Daoy (cell line): ENCODE measurements at places on chromosomes 2 and 18. TPM values are rescaled to one million over a fixed set of nuclear protein-coding genes. Genes with fewer than 3 reads are reported as not detected.

Gene PROM2
- total RNA-seq: 0.17 TPM in 1 of 2 replicates, not detected in the other

DNA sequence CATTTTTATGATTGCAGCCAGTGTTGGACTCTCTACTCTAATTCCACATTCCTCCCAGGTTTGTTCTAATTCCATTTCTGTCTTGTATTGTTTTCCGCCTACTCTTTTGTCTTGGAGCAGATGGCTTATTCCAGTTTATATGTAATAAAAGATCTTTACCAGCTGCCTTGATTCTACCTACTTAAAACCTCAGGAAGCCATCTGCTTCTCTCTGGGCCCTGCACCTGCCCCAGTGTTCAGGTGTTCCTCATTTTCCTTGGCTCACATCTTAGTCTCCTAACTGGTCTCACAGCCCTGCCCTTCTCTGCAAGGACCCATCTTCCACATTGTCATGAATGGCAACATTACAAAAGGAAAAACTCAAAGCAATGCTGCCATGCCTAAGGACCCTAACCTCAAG lies 21.0 kb upstream of the IL37 start:
- DNase-seq: no peak

GRCh38 chr18:29104671-29105070 lies 927.7 kb upstream of the CDH2 start:
- DNase-seq: no peak

DNA sequence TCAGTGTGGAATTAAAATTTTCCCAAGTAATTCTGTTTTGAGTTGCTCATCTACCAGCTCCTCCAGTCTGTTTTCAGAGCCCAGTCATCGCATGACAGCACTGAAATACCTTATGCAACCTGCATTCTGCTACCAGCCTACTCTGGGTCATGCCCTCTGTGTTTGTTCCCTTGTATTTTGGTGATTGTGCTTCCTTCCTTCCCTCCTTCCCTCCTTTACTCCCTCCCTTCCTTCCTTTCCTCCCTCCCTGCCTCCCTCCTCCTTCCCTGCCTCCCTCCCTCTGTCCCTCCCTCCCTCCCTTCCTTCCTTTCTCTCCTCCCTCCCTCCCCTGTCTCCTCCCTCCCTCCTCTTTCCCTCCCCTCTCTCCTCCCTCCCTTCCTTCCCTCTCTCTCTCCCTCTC lies 289.6 kb downstream of the CDH2 start:
- DNase-seq: peak; percentile 2

DNA sequence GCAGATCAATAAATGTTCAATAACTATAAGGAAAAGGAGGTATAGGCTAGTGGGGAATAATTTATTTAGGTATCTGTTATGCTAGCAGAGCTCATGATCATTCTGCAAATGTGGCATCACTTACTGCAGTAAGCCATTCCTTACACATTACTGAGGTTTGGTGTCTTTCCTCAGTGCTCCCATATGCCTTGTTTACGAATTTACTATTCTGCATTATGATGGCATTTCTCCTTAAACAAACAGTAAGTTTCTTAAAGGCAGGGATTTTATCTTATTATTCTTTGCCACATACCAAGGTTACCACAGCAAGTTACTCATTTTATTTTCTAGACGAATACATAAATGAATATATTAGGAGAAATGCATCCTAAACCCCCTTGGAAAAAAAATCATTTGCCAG lies 88.4 kb downstream of the DSEL start:
- DNase-seq: no peak

- no peak for DNase-seq
Measured at GRCh38 chr2:177568390-177568789, 175.8 kb downstream of the AGPS start.

Gene TMEM178A
- total RNA-seq: 1.3 and 1.4 TPM in 2 replicates
